ENCODE measurements at places on chromosomes 5 and 9. TPM values are rescaled to one million over a fixed set of nuclear protein-coding genes. Genes with fewer than 3 reads are reported as not detected.

- no peak for DNase-seq
Observed at GRCh38 chr5:159972538-159973362, 36.2 kb upstream of the TTC1 start.

DNA sequence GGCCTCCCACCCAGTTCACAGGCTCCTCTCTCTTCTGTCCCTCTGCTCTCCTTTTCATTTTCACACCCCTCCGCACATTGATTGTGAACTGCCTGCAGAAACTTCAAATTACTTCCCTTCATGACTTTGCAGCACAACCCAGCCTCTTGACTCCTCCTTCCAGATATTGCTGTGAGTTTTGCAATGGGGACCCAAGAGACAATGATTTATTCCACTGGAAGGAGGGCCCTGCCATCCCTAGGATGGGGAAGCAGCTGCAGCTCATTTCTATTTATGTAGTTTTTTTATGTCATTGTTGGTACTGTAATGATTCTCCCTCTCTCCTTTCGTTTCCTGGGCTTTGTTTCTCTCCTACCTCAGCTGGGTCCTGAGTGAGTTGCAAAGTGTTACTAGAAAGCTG is 364.9 kb downstream of the ICE1 start:
- no peak for DNase-seq

GRCh38 chr5:108862211-108862610 is 114.5 kb downstream of the FER start:
- DNase-seq, result no peak

DNA sequence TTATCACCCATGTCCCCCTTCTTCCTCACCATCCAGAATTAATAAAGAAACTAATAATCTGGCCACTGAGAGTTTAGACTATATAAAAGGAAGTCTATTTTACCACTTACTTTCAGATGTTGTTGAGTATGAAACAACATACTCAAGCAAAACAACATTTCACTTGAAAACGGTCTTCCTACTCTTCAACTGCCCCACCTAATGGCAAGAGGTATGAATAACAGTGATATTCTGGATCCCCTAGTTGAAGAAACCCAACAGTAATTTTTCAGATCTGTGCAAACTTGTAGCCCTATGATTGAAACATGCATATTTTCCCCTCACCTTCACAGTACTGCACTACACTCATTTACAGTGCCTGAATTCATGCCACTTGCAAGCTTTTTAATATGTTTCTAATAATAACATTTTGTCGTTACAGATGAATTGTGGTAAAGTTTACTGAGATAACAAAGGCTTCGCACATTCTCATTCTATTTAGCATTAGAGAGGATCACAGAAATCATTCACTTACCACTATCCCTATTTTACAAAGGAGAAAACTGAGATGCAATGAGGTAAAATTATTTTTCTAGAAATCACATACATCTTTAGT is 267.9 kb upstream of the PDE4D start:
- DNase-seq, result peak; percentile 15

DNA sequence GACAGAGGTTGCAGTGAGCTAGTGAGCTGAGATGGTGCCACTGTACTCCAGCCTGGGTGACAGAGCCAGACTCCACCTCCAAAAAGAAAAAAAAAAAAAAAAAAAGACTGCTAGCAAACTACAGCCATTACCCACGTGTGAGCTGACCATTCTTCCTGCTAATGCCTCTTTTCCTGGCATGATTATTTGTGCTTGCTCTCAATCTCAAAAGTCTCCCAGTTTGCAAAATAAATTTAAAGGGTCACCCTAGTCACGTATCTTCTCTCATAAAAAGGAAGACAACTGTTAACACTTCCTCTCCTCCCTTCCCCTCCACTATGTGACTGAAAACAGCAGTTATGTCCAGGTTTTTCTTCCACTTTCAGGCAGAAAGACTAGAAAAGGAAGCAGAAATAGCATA is 37.2 kb downstream of the TRIM36 start:
- DNase-seq, result no peak

DNA sequence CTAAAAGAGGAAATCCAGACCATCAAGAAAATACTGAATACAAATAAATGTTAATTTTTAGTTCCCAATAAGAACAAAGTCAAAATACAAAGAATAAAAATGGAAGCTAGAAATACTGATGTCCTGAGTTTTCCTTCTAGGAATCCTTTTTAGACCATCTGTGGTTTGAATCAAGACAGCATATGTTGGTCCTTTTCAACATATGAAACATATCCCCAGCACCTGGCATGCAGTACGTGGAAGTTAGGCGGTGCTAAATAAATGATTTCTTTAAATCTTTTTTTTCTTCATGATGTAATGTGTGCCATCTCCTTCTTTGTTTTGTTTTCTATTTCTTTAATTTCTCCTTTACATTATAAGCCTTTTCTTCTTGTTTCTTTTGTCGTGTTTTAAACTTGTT is 34.0 kb downstream of the KIAA1958 start:
- no peak for DNase-seq

DNA sequence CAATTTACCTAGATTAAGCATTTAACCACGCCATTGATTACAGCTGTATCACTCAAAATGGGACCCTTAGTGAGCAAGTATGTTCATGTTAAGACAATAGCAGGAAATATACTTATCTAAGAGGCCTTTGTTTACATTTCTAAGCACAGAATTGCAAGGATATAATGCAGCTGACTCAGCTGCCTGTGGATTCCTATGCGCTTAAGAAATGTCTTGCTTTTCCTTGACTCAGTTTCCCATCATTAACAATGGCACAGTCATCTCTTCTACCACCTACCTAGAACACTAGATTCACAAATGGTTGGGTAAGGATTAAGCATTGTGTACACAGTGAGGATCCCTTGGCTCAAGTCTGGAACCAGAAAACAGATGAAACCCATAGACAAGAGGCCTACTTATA is 163.8 kb downstream of the TSSK1B start:
- peak; percentile 29 for DNase-seq

DNA sequence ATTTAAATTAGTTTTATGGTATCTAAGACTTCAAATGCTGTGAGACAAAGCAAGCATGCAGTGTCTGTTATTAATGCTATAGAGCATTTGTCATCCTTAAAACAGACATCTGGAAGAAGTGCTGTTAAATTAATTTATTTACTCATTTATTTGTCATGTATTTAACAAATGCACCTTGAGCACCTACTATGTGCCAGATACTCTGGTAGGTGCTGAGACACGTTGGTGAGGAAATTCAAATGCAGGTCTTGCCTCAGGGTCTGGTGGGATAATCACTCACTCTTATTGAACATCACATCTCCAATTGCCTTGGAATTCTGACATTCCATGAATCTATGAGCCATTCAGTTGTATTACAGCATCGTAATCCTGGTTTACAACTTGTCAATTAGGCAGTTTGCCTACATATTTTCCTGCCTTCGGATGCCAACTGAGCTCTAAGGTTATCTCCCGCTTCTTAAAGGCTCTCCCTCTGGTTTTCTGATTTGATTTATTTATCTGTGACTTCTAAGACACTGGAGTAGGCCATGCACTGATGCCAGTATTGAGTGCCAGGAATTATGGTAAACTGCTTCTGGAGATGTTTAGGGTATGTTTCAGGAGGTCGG is 56.0 kb upstream of the RPS23 start:
- DNase-seq, result no peak

DNA sequence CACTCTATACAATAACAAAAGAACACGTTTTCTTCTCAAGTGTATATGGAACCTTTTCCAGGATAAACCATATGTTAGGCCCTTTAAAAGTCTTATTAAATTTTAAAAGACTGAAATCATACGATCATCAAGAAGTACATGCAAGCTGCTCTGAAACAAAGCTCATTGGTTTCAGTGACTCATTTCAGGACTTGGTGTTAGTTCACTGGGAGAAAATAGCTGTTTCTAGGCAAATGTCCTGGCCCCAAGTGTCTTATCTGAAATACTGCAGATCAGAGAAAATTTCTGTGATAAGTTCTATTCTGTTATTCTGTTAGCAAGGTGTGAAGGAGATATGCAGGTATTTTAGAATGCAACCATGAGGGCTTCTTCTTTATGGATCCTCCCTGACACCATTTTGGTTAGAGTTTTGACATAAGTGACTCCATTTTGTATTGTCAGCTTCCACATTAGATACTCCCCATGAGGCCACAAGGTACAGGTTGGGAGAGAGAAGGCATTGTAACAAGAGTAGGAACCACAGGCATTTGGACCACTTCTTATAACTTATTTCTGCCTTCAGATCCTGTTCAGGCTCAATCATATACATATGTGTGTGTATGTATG is 7.5 kb upstream of the CCDC180 start:
- DNase-seq, result no peak

DNA sequence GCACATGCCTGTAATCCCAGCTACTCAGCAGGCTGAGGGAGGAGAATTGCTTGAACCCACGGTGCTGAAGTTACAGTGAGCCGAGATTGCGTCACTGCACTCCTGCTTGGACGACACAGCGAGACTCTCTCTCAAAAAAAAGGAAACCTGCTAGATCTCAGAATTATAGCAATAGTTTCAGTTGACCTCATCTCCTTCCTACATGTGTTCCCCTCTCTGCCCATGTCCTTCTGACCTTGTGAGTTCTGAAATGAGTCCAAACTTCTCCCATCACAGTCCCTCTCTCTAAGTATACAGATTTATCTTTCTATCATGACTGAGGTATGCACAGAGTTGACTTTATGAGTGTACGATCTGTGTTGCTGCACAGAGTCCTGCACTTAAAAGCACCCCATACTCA is 44.6 kb upstream of the SHOC1 start:
- no peak for DNase-seq

DNA sequence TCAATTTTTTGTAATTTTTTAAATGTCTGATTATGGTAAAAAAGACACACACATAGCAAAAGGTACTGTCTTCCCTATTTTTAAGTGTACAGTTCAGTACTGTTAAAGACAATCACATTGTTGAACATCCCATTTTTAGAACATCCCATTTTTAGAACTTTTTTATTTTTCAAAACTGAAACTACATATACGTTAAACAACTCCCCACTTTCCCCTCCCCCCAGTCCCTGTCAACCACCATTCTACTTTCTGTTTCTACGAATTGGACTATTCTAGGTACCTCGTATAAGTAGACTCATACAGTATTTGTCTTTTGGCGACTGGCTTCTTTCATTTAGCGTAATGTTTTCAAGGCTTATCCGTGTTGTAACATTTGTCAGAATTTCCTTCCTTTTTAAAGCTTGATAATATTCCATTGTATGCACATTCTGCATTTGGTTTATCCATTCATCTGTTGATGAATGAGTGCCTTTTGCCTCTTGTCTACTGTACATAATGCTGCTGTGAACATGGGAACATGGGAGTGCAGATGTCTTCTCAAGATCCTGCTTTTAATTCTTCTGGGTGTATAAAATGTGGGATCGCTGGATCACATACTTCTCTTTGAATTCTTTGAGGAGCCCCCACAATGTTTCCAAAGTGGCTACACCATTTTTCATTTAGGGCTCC is 154.0 kb downstream of the PIK3R1 start:
- DNase-seq, result no peak

- no peak for DNase-seq
Observed at GRCh38 chr9:96343515-96344360, 39.8 kb downstream of the SLC35D2 start.

DNA sequence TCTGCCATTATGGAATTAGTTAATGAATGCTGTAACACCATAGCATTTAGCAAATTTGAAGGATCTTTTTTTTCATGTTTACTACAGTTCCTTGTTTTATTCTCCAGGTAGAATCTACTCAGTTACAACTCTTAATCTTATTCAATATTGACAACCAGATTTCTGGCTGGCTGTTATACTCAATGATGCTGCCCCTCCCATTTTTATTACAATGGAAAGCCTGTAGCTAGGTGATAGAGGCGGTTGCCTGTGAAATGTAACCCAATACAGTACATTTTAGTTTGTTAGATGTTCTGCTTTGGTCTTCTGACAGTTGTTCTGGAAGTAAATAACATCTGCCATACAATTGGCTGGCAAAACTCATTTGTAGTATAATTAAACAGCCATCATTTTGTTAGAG is 294.2 kb downstream of the DMRTA1 start:
- no peak for DNase-seq

GRCh38 chr5:155711882-155712281 is 615.1 kb upstream of the SGCD start:
- no peak for DNase-seq

DNA sequence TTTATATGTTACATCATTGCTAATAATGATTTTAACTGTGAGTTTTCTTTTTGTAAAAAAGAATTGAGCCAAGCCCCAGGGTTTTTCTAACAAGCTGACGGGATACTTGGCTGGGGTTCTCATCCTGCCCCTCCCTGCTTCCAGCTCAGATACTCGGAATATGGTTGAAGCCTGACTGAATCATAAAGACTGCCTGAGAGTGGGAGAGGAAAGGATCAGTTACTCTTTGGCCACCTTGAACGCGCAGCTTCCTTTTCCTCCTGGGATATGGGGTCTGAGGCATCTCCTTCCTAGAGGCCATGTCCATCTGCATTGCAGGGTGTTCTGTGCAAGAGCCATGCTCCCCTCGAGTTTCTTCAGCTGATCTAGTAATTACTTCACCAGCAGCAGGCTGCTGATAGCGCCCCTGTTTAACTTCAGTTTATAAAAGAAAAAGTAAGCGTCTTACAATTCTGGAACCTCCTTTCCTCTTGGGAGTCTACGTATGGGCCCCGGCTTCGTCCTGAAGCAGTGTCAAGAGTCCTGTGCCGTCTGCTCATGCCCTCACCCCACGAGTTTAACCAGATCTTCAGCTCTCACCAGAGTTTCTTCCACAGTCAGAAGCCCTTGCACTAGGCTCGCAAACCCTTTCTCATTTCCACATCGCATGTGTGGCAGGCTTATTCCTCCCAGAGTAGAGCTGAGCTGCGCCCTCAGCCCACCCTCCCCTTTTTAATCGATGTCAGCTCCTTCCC is 130.0 kb downstream of the MVB12B start:
- DNase-seq, result no peak

GRCh38 chr5:133307275-133307674 is 255.5 kb downstream of the HSPA4 start:
- no peak for DNase-seq

GRCh38 chr5:36537724-36538123 is 68.7 kb upstream of the SLC1A3 start:
- DNase-seq, result no peak

DNA sequence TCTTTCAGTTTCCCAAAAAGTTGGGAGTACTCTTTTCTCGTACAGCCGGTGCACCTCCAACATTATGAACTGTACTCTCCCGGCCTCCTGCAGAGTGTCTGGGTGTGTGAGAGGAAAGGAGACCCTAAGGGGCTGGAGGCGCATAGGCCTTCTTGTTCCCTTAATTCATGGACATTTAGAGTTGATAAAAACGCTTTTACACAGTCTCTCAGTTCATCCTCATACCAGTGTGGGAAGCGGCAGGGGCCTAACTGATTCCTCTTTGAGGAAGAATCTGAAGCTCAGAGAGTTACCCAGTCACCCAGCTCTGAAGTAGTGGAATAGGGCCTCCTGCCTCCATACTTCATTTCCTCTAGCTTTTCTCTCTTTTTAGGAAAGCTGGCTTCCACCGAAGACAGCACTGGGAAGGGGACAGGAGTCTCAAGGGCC is 3.3 kb downstream of the MCIDAS start:
- DNase-seq, result no peak

The CCDC180 gene
- total RNA-seq, result 0.03 TPM

The PCDH12 gene
- 0.14 TPM for total RNA-seq

The GCNT4 gene
- total RNA-seq, result not detected

The PCDHGB7 gene
- 0.47 TPM for total RNA-seq

The RARS1 gene
- total RNA-seq, result 263 TPM

The NIM1K gene
- 0.02 TPM for total RNA-seq

The KCNN2 gene
- total RNA-seq, result not detected

The FGD3 gene
- total RNA-seq, result not detected

The SLC12A7 gene
- 2.4 TPM for total RNA-seq

The PCDHA3 gene
- 0.06 TPM for total RNA-seq

The PDE6A gene
- total RNA-seq, result not detected

The TLX3 gene
- not detected for total RNA-seq

The HACD4 gene
- not detected for total RNA-seq

The TSSK1B gene
- total RNA-seq, result not detected

The CXCL14 gene
- not detected for total RNA-seq
